ENCODE measurements at places on chromosomes 6 and 20.
A peak's percentile ranks its signal among the peaks of the same experiment; 100 is the strongest.

DNA sequence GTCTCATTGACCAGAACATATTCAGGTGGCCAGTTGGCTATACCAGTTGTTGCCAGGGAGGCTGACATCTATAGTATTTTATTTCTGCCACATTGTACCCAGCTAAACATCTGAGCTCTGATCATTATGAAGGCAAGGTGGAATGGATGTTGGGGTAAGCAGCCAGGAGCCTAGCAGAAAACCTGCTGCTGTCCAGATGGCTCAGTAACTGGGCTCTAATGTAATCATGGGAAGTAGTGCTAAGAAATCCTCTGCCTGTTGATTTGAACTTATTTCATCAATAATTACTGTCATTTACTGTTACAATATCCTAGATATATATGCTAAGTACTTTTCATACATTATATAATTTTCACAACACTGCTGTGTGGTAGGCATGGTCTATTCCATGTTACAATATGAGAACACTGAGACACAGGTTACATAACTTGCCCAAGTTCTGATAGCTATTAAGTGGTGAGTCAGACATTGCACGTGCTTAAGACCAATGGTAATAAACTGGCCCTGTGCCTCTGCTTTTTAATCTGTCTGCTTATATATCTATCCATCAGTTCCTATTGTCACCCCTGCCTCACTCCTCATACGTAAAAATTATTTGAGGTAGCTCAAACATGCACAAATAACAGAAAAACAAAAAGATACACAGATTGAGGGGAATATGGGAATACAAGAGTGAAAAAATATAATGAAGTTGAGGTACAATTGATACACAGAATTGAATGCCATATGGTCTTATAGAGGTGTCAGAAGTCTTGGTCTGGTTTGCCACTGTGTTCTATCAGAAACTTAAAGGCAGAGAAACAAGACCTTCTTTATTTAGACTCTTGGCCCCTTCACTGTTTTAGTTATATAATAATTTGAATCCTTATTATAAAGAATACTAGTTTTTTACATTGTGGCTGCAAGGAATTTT lies 25.2 kb downstream of the TBPL1 start:
- no peak for DNase-seq
- H3K4me1 ChIP-seq, result peaks cover 22% of the 10 kb centered on the region

GRCh38 chr6:157905590-157906342 lies 75.9 kb upstream of the SYNJ2 start:
- H3K27me3 ChIP-seq, result no peaks in the 10 kb centered on the region
- no peak overlapping the region for H3K27ac ChIP-seq
- no peak overlapping the region for H3K4me3 ChIP-seq
- no peaks in the 10 kb centered on the region for H3K4me1 ChIP-seq
- DNase-seq, result no peak
- peaks cover 55% of the 10 kb centered on the region for H3K36me3 ChIP-seq

DNA sequence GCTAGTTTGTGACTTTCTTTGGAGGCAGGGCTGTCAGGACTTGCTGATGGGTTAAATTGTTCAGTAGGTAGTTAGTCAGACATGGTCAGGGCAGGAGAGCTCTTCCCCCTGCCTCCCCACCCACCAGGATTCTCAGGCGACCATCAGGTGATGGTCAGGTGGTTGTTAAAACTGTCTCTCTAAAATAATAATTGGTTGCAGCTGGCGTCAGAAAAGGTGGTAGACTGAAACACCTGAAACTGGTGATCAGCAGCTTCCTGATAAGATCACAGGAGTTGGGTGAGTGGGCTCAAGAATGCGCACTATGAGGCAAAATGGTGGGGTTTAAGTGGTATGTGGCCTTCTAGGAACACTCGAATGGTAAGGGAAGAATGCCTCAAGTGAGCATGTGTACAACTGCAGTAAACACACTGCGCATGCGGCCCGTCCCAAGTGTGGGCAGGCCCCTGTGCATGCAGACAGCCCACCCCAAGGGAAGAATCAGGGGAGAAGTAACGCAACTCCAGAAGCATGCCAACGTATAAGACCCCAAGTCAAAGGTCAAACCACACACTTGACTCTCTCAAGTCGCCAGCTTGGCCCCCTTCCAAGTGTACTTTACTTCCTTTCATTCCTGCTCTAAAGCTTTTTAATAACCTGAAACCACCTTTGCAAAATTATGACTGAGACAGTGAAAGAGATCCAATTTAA lies 7.9 kb upstream of the BLCAP start:
- no peak for DNase-seq
- H3K27ac ChIP-seq, result no peak overlapping the region
- peaks cover 8% of the 10 kb centered on the region for H3K27me3 ChIP-seq
- no peaks in the 10 kb centered on the region for H3K36me3 ChIP-seq
- no peak overlapping the region for H3K4me3 ChIP-seq
- H3K4me1 ChIP-seq, result peaks cover 2% of the 10 kb centered on the region

- H3K27me3 ChIP-seq, result no peaks in the 10 kb centered on the region
- H3K4me3 ChIP-seq, result no peak overlapping the region
- peaks cover 3% of the 10 kb centered on the region for H3K4me1 ChIP-seq
- DNase-seq, result no peak
- H3K27ac ChIP-seq, result no peak overlapping the region
Observed at GRCh38 chr20:37498066-37498665, 22.9 kb upstream of the NNAT start.

- H3K36me3 ChIP-seq, result peaks cover 48% of the 10 kb centered on the region
- no peak overlapping the region for H3K4me3 ChIP-seq
- peaks cover 15% of the 10 kb centered on the region for H3K4me1 ChIP-seq
- DNase-seq, result peak; percentile 92
Observed at GRCh38 chr6:43436577-43437282, 9.4 kb downstream of the ABCC10 start.

- H3K36me3 ChIP-seq, result peaks cover 6% of the 10 kb centered on the region
- H3K4me3 ChIP-seq, result no peak overlapping the region
- H3K4me1 ChIP-seq, result peaks cover 10% of the 10 kb centered on the region
- no peak overlapping the region for H3K27ac ChIP-seq
Observed at GRCh38 chr20:34794006-34794585, 31.4 kb downstream of the NCOA6 start.

DNA sequence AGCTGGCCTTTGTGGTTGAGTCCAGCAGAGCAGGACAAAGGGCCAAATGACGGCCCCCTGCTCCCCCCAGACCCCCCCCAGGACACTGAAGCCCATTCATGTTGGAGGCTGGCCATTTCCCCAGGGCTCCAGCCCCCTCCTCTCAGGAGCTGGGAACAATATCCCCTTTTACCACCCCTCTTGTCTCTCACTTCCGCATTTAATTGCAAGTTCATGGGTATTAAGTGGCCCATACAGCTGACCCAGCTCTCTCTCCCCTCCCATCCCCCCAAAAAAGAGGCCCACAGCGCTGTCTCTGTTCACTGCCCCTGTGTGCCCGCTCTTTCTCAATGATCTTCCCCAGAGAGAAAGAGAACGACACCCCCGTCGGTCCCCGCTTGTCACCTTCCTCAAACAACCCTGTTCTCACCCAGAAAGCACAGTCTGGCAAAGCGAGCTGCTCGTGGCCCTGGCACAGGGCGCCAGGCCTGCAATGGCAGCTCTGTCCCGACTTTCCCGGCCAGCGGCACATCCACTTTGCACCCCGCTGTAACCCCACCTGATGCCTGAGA lies 30.4 kb downstream of the PREX1 start:
- no peak for DNase-seq
- no peak overlapping the region for H3K4me3 ChIP-seq
- no peaks in the 10 kb centered on the region for H3K36me3 ChIP-seq
- H3K27ac ChIP-seq, result no peak overlapping the region
- H3K4me1 ChIP-seq, result no peaks in the 10 kb centered on the region
- no peaks in the 10 kb centered on the region for H3K27me3 ChIP-seq

GRCh38 chr6:95431637-95432228 lies 145.6 kb upstream of the MANEA start:
- H3K27ac ChIP-seq, result no peak overlapping the region
- no peaks in the 10 kb centered on the region for H3K27me3 ChIP-seq
- H3K4me1 ChIP-seq, result no peaks in the 10 kb centered on the region
- DNase-seq, result peak; percentile 50
- H3K4me3 ChIP-seq, result no peak overlapping the region
- no peaks in the 10 kb centered on the region for H3K36me3 ChIP-seq

GRCh38 chr6:168071620-168072019 lies 7.4 kb downstream of the FRMD1 start:
- peaks cover 8% of the 10 kb centered on the region for H3K4me1 ChIP-seq
- no peak overlapping the region for H3K4me3 ChIP-seq
- peaks cover 22% of the 10 kb centered on the region for H3K27me3 ChIP-seq
- no peak for DNase-seq
- H3K27ac ChIP-seq, result no peak overlapping the region

Measured in osteoblast (primary cell).